Left cardiac atrium (tissue), 4 donors: ENCODE measurements at places on chromosomes 5 and 9.

- peak; percentile 82 for DNase-seq
These were observed 71.8 kb upstream of the MAMDC2 start for GRCh38 chr9:69971643-69972449.

DNA sequence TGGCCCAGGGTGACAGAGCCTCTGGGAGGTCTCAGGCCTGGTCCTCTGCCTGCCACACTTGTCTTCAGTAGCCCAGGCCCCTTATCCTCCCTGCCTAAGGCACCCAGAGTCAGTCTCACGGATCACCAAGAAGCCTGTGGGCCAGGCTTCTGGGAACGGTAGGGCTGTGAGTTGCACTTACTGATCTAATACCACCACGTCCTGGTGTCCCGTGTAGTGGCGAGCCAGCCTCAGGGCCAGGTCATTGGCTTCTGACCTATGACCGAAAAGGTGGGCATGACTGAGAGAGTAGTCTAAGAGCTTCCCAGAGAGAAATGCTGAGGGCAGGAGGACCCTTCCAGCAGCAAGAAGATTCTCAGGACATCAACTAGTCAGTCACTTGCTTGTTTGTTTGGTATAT, 7.4 kb downstream of the PHYKPL start:
- no peak for DNase-seq

- peak; percentile 88 for DNase-seq
These were observed 12.7 kb downstream of the CSF2 start for GRCh38 chr5:132086277-132086794.

DNA sequence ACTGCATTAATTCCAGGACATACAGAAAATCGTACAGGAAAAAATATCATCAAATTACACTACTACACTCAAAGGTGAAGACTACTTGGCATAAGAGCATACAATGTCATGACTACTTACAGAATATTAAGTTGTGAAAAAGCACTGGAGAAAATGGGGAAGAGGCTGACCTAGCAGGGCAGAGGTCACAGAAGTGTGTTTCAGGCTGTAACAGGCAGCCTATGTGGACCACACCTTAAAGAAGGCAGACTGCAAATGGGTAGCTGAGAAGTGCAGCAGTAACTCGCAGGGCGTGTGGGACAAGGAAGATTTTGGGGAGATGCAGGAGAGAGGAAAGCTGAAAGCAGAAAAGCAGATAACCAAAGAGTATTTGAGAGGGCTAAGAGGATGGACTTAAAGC, 167.0 kb upstream of the PIK3R1 start:
- DNase-seq: no peak

- no peak for DNase-seq
These were observed 24.8 kb downstream of the DAB2IP start for GRCh38 chr9:121675969-121676822.

- DNase-seq: no peak
These were observed 49.5 kb downstream of the TJP2 start for GRCh38 chr9:69223605-69224004.

- DNase-seq: no peak
These were observed 20.8 kb downstream of the AMBP start for GRCh38 chr9:114057161-114057885.

- DNase-seq: no peak
These were observed 77.9 kb downstream of the SLCO4C1 start for GRCh38 chr5:102218159-102218558.

DNA sequence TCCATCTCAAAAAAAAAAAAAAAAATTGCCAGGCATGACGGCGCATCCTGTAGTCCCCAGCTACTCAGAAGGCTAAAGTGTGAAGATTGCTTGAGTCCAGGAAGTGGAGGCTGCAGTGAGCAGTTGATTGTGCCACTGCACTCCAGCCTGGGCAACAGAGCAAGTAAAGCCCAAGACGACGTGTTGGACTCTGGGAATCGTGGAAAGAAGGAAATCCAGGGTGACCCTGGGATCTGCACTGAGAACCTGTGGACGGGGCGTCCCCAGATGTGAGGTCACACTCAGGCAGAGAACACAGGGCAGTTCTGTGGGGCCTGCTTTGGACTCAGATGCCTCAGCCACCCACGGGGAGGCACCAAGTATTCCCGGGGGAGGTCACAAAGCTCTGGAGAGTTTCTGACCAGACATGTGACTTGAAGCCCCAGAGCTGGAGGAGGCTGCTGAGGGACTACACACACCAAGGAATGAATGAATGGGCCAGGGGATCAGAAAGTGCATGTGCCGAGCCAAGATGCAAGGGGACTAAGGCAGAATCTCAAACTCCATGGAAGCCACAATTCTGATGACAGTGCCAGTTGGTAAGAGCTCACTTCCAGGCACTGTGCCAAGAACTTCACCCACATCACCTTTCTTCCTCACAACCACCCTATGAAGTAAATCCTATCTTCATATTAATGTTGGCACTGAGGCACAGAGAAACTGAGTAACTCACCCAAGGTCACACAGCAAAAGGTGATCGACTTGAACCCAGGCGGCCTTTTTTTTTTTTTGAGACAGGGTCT, 12.9 kb downstream of the DYNC2I2 start:
- no peak for DNase-seq

DNA sequence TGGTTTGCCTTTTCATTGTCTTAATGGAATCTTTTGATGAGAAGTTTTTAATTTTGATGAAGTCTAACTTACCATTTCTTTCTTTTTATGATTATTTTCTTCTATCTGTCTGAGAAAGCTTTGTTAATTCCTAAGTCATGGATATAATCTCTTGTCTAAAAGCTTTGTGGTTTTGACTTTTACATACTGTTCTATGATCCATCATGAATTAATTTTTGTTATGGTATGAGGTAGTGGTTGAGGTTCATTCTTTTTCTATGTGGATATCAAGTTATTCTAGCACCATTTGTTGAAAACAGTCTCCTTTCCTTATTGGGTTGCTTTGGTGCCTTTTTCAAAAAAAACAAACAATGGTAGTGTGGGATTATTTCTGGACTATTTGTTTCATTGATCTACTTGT, 20.4 kb downstream of the FBXO10 start:
- no peak for DNase-seq
